ENCODE measurements at places on chromosomes 6 and 20.

GRCh38 chr6:90997076-90997475 is 410.2 kb upstream of the MAP3K7 start:
- H3K4me3 ChIP-seq: no peak overlapping the region
- peaks cover 6% of the 10 kb centered on the region for H3K27me3 ChIP-seq
- no peak overlapping the region for H3K27ac ChIP-seq
- H3K4me1 ChIP-seq: no peaks in the 10 kb centered on the region
- H3K36me3 ChIP-seq: no peaks in the 10 kb centered on the region

- H3K27ac ChIP-seq: no peak overlapping the region
- no peak overlapping the region for H3K4me3 ChIP-seq
- no peaks in the 10 kb centered on the region for H3K27me3 ChIP-seq
- no peak for DNase-seq
Measured at GRCh38 chr6:121890307-121890910, 455.0 kb downstream of the GJA1 start.

DNA sequence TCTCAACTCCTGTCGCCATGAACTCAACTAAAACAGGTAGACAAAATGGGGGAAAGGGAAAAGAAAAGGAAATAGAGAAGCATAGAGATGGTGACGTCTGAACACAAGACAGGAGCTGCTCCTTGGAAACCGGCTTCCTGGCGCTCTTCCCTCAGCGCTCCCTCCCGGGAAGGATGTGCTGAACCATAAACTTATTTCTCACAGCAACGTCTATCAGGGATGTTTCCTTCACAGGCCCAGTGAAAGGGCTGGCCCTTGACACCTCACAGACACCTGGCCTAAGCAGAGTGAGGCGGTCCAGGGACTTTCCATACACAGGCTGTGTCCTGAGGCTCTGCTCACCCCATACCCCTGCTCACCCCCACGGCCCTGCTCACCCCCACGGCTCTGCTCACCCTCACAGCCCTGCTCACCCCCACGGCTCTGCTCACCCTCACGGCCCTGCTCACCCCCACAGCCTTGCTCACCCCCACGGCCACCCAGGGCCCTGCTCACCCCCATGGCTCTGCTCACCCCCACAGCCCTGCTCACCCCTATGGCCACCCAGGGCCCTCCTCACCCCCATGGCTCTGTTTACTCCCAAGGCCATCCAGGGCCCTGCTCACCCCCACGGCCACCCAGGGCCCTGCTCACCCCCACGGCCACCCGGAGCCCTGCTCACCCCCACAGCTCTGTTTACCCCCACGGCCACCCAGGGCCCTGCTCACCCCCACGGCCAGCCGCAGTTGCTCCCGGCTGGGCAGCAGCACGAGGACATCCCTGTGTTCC is 653 bp downstream of the FRMD1 start:
- H3K36me3 ChIP-seq: no peaks in the 10 kb centered on the region
- no peak overlapping the region for H3K4me3 ChIP-seq
- no peak overlapping the region for H3K27ac ChIP-seq
- DNase-seq: no peak
- H3K4me1 ChIP-seq: no peaks in the 10 kb centered on the region

- H3K36me3 ChIP-seq: no peaks in the 10 kb centered on the region
- H3K27ac ChIP-seq: no peak overlapping the region
- DNase-seq: no peak
- no peaks in the 10 kb centered on the region for H3K4me1 ChIP-seq
Measured at GRCh38 chr6:5028301-5028700, 24.5 kb upstream of the RPP40 start.

DNA sequence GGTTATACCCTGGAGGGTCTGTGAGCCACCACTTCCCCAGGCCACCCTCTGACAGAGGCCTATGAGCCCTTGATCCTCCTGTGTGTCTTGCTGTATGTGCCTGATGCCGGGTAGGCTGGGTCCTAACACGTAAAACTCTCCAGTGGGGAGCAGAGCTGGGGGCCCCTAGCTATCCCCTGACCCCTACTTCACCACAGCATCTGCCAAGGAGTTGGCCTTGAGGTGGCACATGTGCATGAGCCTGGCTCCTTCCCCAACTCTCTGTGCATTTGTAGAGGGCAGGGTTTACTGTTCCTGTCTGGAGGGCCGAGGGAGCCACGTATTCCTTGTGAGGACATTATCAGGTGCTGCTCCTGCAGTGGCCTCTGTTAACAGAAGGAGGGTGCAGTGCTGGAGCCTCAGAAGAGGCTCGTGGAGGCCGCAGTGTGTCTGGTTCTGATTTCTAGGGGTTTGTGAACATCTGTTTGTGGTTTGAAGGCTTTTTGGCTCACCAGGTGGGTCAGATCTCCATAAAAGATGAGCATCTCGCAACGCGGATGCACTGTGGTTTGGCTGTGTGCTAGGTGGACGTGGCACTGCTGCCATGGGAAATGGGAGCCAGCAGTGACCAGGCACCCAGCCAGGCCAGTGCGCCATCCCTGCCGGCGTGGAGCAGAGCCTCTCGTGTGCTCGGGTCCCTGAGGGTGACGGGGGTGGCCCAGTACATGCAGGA is 152.1 kb downstream of the DTNBP1 start:
- H3K4me1 ChIP-seq: no peaks in the 10 kb centered on the region
- H3K27ac ChIP-seq: no peak overlapping the region
- H3K36me3 ChIP-seq: peaks cover 51% of the 10 kb centered on the region
- no peak for DNase-seq
- no peaks in the 10 kb centered on the region for H3K27me3 ChIP-seq

DNA sequence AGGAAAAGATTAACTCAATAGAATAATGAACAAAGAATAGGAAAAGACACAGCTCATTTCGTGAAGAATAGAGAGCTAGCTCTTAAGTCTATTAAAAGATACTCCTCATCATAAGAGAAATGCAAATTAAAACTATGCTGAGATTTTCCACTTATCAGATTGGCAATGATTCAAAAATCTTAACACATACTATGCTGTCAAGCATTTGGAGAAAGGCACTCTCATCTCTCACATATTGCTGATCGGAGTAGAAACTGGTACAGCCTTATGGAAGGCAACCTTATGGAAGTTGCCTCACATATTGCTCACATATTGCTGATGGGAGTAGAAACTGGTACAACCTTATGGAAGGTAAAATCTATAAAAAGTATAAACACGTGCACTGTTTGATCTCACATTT is 21.4 kb upstream of the PLAGL1 start:
- H3K4me3 ChIP-seq: no peak overlapping the region
- no peaks in the 10 kb centered on the region for H3K4me1 ChIP-seq
- H3K27ac ChIP-seq: no peak overlapping the region
- no peaks in the 10 kb centered on the region for H3K36me3 ChIP-seq

DNA sequence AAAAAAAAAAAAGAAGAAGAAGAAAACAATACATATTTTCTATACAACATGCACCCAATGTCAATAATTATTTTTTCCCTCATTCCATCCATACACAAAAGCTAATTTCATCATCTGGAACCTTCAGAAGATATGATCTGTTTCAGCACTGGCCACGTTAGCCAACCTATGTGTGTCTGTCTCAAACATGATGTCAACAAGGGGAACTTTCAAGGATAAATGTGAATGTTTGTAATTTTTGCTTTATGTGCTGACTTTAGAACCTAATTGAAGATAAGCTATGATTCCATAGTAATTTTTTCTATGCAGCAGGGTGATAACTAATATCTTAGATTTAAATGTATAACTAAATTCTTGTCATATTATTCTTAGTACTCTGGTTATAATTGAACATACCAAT is 37.9 kb downstream of the IPCEF1 start:
- H3K4me3 ChIP-seq: no peak overlapping the region
- H3K4me1 ChIP-seq: peaks cover 5% of the 10 kb centered on the region
- no peaks in the 10 kb centered on the region for H3K27me3 ChIP-seq
- DNase-seq: no peak
- no peaks in the 10 kb centered on the region for H3K36me3 ChIP-seq
- no peak overlapping the region for H3K27ac ChIP-seq

GRCh38 chr6:30542404-30542725 is 13.9 kb downstream of the GNL1 start:
- no peaks in the 10 kb centered on the region for H3K4me1 ChIP-seq
- no peak overlapping the region for H3K4me3 ChIP-seq
- H3K27me3 ChIP-seq: no peaks in the 10 kb centered on the region
- H3K36me3 ChIP-seq: peaks cover 10% of the 10 kb centered on the region
- no peak for DNase-seq
- H3K27ac ChIP-seq: no peak overlapping the region

DNA sequence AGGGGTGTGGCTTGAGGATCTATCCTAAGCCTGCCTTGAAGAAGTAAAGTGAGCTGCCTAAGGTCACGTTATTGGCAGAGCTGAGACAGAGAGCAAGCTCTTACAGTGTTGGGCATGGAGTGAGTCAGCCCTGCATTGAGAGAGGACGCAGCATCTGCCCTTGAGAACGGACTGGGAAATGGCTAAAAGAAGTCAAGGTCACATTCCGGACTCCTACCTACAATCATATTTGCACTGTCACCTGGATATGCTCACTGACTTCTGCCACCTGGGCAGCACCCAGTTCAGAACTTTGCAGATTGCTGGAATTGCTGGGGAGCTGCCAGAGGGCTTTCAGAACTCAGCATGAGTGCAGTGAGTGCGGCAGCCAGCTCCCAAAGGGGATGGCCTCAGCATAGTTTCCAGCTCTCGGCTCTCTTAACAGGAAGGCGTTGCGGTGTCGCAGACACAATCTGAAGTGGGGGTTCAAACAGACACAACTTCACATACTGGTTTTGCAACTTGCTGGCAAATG is 199.3 kb upstream of the SGK1 start:
- no peaks in the 10 kb centered on the region for H3K36me3 ChIP-seq
- peaks cover 14% of the 10 kb centered on the region for H3K4me1 ChIP-seq
- no peak overlapping the region for H3K4me3 ChIP-seq
- peak overlapping the region; percentile 6 for H3K27ac ChIP-seq

DNA sequence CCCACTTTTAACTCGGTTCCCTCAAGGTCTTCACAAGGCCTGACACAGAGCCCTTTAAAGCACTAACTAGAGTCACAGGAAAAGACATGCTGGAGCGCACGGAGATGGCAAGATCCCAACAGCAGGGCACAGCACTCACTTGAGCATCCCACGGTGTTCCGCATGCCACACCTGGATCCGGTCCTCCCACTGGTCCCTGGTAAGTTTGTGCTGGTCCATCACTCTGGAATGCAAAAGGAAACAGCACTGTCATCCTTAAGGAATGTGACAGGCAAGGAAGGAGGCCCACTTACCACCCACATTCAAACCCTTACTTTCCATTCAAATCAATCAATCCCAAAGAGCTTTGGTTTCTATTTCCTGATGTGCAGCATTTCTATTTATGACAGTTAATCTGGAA is 34.7 kb downstream of the EZR start:
- peak; percentile 92 for DNase-seq
- peaks cover 43% of the 10 kb centered on the region for H3K4me1 ChIP-seq
- H3K4me3 ChIP-seq: no peak overlapping the region

DNA sequence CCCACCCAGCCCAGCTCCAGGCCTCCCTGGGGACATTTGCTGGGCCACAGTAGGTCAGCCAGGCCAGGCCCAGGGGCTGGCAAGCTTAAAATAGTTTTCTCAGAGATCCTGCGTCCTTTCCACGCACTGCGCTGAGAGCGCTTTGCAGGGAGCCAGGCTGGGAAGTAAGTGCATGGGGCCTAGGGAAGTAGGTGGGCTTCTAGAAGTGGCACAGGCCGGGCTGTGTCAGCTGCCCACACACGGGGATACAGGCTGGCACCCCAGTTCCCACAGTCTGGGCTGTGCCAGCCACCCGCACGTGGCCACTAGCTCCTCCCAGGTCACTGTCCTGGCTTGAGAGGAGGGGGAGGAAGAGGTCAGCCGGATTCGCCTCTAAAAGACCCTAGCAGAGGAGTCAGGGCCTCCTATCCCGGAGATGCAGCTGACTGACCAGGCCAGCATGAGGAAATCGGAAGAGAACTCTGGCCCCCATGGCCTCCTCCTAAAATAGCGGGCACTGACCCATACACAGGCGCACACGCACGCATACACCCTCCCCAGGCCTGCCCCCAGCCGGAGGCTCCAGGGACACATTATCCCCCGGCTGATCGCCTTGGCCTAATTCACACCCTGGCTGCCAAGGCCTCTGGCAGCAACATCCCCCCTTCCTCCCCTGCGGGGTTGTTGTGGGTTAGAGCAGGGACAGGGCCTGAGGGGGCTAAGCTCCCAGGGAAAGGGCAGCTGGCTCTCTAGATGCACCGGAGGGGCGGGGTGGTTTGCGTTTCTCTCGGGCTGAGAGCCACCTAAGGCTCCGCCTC is 5.4 kb downstream of the SLCO4A1 start:
- no peaks in the 10 kb centered on the region for H3K27me3 ChIP-seq
- 0 out of 2 replicates have a peak, but pooled peaks cover 6% of the 10 kb centered on the region for H3K36me3 ChIP-seq
- H3K27ac ChIP-seq: no peak overlapping the region
- DNase-seq: no peak

DNA sequence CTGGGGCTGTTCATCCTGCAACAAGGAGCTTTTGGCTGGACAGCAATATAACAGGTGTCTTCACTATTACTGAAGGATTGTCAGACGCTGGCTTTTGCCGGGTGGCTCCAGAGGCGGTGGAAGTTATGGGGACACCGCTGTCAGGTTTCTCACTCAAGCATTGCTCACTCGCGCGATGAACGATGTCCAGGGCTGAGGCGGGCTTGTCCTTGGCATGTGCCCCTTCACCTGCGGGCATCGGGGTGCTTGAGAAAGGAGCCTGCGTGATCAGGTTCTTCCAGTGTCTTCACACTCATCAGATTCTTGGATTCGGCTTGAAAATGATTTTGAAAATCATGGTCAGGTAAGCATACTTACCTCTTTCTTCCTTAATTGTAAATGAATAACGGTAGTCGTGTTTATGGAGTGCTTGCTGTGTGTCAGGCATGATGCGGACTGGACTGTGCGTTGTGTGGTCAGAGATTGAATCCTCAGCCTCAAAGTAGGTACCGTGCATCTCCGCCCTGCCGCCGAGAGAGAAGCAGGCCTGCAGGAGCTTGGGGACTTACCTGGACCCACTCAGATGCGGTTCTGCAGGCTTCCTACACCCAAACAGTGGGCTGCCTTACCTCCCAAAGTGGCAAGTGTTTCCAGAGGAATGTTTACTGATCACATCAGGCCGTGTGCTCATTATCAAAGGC is 18.3 kb upstream of the PYGB start:
- no peak for DNase-seq
- H3K4me3 ChIP-seq: no peak overlapping the region
- peaks cover 46% of the 10 kb centered on the region for H3K4me1 ChIP-seq

DNA sequence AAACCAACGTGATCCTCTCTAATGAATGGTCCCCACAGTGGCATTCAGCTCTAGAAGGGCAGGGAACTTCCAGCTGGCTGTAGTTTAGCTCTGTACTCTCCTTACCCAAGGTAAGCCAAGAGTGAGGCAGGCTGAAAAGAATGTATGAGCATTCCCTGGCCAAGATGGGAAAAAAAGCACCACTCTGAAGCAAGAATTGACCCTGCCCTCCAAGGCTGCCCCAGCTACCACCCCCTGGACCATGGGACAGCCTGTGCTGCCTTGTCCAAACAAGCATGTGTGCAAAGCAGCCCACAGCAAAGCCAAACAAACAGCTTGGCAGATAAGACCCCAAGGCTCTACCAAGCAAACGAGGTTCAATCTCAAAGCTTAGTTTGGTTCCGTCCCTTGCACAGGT is 73.9 kb downstream of the GFOD1 start:
- H3K27ac ChIP-seq: no peak overlapping the region
- no peaks in the 10 kb centered on the region for H3K27me3 ChIP-seq
- H3K4me1 ChIP-seq: peaks cover 4% of the 10 kb centered on the region
- no peak overlapping the region for H3K4me3 ChIP-seq
- no peaks in the 10 kb centered on the region for H3K36me3 ChIP-seq
